ENCODE measurements at places on chromosomes 2 and 18.
A peak's percentile ranks its signal among the peaks of the same experiment; 100 is the strongest.

DNA sequence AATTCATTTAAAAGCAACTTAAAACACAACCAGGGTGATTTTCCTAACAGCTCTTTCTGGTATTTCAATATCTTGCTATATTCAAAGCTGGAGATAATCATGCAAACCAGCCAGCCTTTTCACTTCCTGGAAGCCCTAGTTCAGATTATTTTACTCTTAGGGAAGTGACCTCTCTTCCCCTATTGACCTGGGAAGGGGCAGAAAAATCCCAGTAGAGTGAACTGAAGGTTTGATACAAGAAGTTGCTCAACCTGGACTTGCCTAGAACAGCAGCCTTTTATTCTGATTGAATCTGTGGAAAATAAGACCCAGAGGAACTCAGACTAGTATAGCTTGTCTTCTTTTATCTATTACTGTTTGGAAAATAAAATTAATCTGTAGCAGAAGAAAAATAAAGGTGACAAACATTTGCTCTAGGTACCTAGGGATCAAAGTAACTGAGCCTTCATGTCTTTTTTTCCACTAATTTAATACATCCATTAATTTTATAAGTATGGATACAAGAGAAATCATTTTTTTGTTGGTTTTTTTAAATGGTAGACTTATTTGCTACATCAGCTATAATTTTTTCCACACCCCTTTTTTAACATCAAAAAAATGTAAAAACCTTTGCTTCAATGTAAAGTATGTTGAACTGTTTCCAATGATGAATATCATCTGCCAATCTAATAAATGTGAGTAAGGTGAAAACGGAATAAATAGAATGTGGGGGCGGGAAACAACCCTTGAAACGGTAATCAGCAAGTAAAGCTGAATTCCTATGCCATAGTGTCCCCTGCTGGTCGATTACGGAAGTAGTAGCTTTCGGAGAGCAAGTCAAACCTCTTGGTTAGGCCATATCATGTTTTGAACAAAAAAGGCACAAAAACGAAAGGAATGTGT is 629.9 kb downstream of the NRXN1 start:
- peak; percentile 38 for DNase-seq

DNA sequence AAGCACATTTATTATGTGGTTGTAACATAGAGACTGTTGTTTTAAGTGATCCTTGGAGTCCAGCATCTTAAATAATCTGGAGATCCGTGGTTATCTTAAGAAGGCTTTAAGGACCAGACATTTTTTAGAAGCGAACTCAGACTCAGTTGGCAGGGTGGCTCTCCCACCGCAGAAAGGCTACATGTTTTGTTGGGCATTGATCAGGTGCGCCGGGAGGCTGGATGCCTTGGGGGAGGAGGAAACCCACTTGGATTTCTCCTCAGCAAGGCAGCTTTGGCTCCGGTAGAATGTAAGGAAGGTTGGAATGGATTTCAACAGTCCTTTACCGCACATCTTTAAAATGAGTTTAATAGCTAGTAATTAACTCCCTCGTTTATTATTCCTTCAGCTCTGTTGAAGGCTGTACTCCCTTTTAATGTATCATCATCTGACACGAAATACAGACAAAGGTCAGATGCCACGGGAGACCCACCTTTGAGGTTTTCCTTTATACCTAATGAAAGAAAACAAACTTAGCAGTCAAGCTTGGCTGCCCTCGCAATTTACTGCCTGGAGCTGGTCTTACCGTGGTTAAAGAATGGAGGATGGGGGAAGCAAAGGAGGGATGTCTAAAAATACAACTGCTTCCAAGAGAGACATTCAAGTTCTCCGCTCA is 1.2 kb downstream of the TMEM200C start:
- no peak for DNase-seq

- no peak for DNase-seq
Measured at GRCh38 chr2:236728916-236729670, 159.5 kb downstream of the ACKR3 start.

- no peak for DNase-seq
Measured at GRCh38 chr2:12343141-12343540, 373.6 kb upstream of the TRIB2 start.

DNA sequence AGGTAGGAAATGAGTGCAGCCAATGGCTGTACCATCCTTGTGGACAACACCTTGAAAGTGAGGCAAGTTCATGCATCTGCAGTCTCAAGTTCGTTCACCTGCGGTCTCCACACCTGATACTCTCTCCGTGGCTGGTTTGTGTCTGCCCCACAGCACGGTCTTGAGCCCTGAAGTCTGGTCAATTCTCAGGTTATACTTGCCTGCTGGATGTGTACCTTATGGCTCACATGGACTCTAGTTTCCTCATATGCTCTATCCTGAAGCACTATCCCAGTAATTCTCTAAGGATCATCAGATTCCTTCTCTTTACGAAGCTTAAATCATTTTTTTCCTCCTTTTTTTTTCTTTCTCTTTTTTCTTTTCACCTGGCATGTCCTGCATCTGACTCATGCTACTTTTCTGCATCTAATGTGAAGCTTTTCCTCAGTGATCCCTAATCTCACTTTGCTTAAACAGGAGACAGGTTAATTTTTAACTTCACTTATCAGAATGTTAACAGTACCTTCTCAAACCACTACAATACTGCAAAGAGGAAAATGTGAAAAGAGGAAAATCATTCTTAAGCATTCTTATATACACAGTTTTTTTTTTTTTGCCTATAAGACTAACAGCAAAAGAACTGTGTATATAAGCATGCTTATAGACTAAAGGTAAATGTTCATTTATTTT is 511.2 kb downstream of the SOX11 start:
- DNase-seq = no peak

DNA sequence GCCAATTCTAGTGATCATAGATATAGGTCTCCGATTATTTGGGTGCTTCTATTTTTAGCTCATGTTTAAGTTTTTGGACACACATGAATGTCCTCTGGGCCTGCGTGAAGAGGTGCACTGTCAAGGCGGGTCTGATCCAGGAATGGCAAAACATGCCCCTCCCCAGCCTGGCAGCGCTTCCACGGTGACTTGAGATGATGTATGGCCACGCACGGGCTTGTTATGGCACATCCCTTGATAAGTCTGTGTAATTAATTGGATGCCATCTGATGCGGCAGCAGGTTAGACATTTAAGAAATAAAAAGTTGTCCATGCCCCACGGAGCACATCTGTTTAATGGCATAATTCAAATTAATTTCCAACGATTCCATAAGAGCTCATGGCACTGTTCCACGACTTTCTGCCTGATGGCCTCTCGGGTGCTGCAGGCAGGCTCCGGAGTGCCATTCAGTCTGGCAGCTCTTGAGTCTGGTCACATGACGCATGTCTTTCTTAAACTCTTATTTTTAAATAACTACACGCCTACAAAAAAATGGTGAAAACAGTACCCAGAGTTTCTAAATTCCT is 151.4 kb downstream of the ACKR3 start:
- no peak for DNase-seq

GRCh38 chr2:13711154-13711553 is 921.4 kb upstream of the LRATD1 start:
- DNase-seq = no peak

DNA sequence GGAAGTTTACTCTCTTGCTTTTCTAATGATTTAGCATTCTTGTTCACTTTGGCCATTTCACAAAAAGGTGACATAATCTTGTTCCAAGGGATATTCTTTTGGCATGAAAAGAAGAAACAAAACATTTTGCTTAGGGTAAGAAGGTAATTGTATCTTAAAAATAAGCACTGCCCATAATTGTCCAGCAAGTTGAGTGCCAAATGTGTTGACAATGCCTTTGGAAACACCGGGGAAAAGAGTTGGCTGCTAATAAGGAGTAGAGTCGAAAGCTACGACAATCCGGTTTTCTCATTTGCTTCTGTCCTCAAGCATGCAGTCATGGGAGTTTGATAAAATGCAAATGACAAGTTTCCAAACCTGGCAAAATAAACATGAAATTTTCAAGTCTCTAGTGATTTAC is 27.3 kb downstream of the ITGAV start:
- no peak for DNase-seq
